ENCODE measurements at places on chromosomes 2 and 18. TPM values are rescaled to one million over a fixed set of nuclear protein-coding genes. Genes with fewer than 3 reads are reported as not detected.
A peak's percentile ranks its signal among the peaks of the same experiment; 100 is the strongest.

DNA sequence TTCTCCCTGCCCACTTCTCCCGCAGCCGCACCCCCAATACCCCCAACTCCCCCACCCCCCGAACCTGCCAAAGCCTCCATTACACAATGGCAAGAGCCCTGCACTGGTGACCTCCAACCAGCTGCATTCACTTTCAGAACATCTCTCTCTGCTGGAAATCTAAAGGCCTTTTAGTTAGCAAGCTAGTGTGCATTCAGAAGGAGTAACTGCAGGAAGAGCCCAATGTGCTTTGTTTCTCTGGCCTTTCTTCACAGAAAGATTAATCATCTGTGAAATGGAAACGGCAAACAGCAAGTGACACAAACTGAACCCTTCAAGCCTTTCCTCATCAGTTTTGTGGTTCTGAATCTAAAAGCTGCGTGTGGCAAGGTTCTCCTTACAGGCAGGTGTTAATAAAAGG is 124.2 kb downstream of the OLA1 start:
- no peak for DNase-seq

- no peak for DNase-seq
Measured at GRCh38 chr2:241635756-241636155, 1.2 kb downstream of the THAP4 start.

- DNase-seq = no peak
Measured at GRCh38 chr18:78774741-78775141, 204.9 kb upstream of the SALL3 start.

DNA sequence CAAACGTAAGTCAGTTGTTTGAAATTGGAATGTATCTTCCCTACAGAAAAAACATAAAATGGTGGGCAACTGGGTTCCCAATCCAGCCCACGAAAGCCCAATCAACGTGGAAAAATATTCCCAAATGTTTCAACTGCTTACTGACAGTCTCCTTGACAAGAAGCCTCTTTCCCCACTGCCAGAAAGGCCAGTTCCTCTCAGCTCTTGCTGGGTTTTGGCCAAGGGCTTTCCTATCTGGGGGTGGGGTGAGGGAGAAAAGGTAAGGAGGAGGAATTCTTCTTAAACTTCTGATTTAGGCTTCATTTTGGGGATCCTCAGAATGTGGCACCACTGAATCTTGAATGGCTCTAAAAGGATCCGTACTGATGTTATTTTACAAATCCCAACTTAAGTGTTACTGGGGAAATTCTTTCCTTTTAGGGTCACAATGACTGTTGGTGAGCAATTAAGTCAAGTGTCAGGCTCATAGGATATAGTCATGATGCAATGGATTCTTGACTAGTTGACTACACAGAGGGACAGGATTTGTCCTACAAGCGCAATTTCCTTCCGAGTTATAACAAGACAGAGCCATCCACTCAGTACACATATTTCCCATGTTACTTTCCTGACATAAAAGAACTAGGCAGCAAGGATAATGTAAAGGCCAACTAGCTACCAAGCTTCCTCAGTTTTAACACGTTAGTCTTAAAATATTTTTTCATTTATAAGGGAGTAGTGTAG is 73.6 kb downstream of the SPRED2 start:
- no peak for DNase-seq

DNA sequence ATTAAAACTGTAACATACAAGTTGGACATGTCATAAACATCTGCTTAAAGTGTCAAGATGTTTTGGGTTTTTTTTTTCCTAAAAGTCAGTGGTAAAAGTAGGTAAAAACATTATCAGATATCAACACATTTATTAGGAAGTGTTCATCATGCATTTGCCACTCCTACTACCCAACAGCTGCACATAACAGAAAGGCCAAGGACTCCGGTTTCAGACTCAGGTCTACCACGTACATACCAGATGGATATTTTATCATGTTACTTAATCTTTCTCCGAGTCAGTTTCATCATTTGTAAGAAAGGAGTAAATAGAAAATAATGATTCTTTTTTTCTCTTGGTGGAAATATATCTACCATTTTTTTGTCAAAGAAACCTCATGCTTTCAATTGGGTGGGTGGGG is 192.3 kb downstream of the UBE2E3 start:
- no peak for DNase-seq

GRCh38 chr18:28409811-28410210 is 232.9 kb upstream of the CDH2 start:
- DNase-seq = no peak

- no peak for DNase-seq
Measured at GRCh38 chr2:70720124-70720523, 47.9 kb downstream of the ADD2 start.

- no peak for DNase-seq
Measured at GRCh38 chr2:152086231-152086630, 12.6 kb downstream of the CACNB4 start.

DNA sequence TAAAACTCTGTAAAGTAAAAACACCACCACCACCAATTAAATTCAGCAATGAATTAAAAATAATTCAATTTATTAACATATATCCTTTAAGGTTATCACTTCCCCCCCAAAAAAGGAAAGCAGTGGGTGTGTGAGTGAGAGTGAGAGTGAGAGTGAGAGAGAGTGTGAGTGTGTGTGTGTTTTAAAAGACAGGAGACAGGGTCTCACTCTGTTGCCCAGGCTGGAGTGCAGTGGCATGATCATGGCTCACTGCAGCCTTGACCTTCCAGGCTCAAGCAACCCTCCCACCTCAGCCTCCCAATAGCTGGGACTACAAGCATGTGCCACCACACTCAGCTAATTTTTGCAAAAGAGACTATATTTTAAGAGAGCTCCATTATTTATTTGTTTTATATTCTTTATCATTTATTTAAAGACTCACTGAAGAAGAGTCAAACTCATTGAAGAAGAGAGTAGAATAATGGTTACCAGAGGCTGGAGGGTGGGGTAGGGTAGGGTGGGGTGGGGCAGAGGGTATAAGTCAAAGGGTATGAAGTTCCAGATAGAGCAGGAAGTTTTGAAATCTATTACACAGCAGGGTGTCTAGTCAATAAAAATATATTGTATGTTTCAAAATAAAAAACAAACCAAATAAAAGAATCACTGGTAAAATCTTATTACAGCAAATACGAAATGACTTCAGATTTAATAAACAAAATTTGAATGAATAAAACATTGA is 121.6 kb downstream of the C2orf74 start:
- DNase-seq = no peak

- DNase-seq = no peak
Measured at GRCh38 chr2:218320704-218321336, 28.5 kb upstream of the TMBIM1 start.

- peak; percentile 40 for DNase-seq
Measured at GRCh38 chr18:72114801-72115594, 429.1 kb downstream of the CBLN2 start.

- no peak for DNase-seq
Measured at GRCh38 chr2:148613231-148614013, 31.1 kb upstream of the EPC2 start.

DNA sequence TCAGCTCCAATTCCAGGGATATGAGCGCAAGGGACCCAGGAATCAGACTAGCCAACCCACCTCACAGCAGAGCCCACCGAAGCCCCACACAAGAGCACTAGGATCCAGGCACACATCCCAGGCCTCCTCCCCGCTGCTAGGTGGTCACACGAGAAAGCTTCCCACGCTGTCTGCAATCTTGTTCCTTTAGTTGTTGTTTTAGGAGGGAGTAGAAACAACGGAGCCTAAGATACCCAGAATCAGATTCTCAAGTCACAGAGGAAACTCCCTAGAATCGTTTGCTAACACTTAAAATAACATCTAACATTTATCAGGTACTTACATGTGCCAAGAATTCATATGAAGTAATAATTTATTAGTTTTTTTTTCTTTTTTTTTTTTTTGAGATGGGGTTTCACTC is 9.7 kb upstream of the ATL2 start:
- no peak for DNase-seq

DNA sequence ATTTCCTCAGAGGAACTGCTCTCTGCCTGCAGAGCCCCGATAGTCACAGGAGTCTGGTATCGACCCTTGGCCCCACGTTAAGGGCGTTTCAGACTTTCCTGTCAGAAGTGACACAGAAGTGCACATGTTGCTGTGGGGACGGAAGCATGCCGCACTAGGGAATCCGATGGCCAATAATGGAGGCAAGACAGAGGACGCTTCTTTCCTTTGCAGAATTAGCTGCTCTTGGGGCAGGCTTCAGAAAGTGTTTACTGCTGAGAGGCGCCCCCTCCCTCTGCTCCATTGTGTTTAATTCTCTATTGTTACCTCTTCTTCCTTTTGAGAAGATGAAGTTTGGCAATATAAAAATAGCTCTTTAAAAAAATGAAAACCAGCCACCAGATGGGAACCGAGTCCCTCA is 118.6 kb upstream of the EML6 start:
- DNase-seq = no peak

DNA sequence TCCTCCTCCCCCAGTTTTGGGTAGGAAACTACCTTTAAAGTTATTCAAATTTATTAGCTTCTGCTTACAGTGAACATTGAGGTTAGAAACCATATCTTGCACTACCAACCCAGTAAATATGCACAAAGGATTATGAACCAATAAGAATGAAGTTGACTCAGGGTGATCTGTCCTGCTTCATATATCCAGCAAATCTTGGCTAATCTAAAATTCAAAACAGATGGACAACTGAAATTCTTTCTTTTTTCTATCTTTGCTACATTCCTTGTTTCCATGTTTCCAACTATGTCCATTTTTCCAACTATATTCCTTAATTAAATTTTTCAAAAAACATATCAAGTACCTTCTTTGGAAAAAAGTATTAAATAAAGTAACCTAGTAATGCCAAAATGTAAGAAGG is 149.3 kb downstream of the FAM124B start:
- no peak for DNase-seq

- DNase-seq = no peak
Measured at GRCh38 chr2:74739129-74739528, 85.1 kb downstream of the SEMA4F start.

DNA sequence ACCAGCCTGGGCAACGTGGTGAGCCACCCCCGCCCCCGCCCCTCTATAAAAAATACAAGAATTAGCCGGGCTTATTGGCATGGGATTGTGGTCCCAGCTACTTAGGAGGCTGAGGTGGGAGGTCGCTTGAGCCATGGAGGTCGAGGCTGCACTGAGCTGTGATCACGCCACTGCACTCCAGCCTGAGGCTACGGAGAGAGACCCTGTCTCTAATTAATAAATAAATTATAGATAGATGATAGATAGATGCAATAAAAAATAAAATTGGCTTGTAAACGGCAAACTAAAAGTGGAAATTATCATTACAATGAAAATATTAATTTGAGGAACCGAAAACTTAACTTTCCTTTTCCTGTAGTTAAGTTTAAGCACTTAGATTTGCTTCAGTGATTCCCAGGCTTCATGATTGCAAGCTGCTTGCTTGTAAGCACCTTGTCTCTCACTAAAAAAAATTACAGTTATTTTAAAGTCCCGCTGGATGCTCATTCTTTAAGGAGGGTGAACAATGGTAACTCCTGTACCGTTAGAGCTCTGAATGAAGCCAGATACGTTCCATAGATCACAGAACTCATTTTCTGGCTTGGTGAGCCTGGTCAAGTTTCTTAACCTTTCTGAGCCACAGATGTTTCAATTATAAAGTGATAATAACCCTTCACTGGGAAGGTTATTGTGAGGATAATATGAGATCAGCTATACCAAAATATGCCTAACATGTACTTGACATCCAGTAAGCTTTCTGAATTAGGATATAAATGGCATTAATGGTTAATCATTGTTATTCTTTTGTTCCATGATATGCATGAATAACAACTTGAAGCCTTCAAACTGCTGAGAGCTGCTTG is 9.3 kb upstream of the NARS1 start:
- DNase-seq = no peak

- DNase-seq = no peak
Measured at GRCh38 chr2:110157153-110157793, 41.7 kb upstream of the MALL start.

- DNase-seq = peak; percentile 44
Measured at GRCh38 chr2:6977113-6977741, 60.0 kb downstream of the RNF144A start.

DNA sequence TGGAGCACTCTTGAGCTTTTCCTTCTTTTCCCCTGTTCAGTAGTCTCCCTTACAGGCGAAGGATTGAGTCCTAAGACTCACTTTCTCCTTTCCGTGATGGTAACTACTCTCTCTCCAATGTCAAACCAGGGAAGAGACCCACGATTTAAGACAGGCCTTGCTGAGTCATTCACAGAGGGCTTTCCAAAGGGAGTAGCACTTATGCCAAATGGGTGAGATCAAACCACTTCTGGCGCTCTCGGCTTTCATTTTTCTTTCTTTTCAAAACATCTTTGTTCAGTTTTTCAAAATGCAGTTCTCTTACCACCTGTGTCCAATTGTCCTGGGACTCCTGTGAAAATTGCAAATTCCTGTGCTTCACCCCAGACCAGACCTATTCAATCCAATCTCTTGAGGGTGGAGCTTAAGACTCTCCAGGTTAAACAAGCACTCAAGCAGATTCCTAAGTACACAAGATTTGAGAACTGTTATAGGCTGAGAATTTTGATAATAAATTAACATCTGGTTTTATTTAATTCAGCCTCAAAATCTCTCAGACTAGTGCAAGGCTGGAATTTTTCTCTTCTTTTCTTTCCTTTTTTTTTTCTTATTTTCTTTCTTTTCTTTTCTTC is 14.4 kb upstream of the MRPL19 start:
- DNase-seq = no peak

GRCh38 chr2:226183550-226183949 is 616.1 kb downstream of the IRS1 start:
- DNase-seq = no peak

- no peak for DNase-seq
Measured at GRCh38 chr2:217797165-217797564, 205.6 kb downstream of the TNS1 start.

GRCh38 chr2:160498137-160498536 is 4.5 kb upstream of the RBMS1 start:
- DNase-seq = no peak

DNA sequence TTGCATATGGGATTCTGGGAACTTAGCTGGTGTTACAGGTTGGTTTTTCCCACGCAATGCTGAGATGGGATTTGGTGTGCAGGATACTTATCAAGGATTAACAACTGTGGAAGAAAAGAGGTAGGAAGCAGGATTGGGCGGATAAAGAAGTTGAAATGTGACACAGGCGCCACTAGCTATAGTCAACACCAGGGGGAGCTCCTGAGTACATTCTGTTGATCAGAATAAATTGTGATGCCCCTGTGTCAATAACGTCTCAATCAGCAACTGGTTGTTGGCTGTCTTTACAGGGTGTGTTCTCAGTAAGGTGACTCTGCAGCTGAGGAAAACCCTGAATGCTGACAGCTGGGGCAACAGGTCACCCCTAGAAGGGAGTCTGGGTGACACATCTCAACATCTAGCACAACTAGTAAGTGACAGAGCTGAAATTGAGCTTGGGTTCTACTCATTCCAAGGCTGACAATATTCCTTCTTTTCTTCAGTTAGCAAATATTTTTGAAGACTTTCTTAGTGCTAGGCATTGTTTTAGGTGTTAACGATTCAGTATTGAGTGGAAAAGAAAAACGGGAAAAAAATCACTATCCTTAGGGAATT is 143.0 kb downstream of the ARL6IP6 start:
- DNase-seq = peak; percentile 74

Gene ALPG
- total RNA-seq = 8.1 TPM

Gene SCYGR4
- total RNA-seq = not detected

Gene C2orf66
- total RNA-seq = not detected

Gene NMS
- not detected for total RNA-seq

Gene VAPA
- 240 TPM for total RNA-seq

Gene C1D
- 18.8 TPM for total RNA-seq

Gene ST6GAL2
- total RNA-seq = 0.20 TPM

Gene SERPINB11
- total RNA-seq = not detected

Gene PLA2R1
- total RNA-seq = 19.1 TPM

Gene SLC30A3
- not detected for total RNA-seq

Gene REG1B
- 395 TPM for total RNA-seq

Gene FOXI3
- total RNA-seq = not detected

Gene SKA1
- total RNA-seq = 1.0 TPM

Gene MYOM1
- total RNA-seq = 22.2 TPM

All from mucosa of descending colon (tissue), 3 donors.